ENCODE measurements at places on chromosomes 12 and 14.

DNA sequence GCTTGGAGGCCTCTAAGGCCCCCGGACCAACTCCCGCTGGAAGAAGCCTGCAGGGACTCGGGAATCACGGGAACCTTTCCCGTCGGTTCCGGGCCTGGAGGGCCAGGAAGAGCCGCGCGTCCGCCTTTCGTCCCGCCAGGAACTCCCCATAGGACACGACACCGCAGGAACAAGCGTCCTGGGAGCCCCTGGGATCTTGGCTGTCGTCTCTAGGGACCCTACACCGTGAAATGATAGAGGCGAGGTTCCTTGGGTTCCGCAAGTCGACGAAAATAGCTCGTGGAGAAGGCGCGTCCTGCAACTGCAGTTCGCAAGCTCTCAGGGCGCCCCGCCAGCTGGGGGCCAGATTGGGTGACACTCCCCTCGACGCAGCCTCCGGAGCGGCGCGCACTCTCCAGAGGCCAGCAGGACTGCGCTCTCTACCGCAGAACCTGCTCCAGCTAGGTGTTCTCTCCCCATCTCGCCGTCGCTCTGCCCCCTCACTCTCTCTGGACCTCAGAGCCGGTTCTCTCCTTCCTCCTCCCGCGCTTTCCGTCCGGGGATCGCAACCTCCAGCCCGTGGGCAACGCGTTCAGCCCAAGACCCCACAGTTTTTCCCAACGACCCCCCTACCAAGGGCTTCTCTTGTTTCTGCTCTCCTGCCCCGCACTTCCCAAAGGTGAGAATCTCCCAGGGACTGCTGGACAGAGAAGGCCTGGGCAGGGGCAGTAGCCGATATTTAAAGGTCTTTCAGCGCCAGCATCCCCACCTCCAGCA, 776 bp downstream of the BMP4 start:
- DNase-seq: no peak

GRCh38 chr12:6542209-6543009, 8.1 kb downstream of the GAPDH start:
- no peak for DNase-seq

GRCh38 chr14:28102001-28102400, 664.6 kb upstream of the FOXG1 start:
- no peak for DNase-seq

DNA sequence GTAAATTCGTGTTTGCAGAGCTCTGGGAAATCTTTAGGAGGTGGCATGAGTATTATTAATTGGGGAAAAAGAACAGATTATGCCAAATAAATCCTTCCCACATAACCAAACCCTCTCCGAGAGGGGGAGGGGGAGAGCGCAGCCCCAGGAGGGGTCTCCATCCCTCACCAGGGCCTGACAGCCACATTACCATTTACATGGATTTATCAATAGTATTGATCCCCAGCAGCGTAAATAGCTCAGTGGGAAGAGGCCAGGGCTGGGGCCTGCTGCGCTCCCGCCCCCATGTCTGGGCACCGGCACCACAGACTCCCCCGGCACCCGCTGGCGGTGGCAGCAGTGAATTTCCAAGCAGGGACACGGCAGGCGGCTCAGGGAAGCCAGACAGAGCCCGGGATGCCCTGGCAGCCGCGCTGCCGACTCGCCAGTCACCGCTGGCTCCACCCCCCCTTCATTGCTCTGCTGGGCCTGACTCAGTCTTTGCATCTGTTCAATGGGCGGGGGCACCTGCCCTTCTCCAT, 2.4 kb downstream of the NCOR2 start:
- DNase-seq: no peak

DNA sequence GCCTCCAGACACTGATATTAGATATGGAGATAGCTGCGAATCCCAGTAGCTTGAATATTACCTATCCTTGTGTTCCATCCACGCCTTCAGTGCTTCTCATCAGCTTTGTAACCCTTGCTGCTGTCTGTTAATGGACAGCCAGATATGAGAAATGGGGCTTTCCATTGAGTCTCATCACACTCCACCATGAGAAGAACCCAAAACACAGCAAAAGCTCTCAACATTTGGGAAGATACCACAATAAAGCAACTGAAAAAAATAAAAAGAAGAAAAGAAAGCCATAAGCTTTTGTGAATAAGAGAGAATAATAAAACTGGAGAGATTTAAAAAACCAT, 225.4 kb downstream of the GALC start:
- DNase-seq: no peak

- DNase-seq: no peak
These were observed 11.4 kb downstream of the GPR19 start for GRCh38 chr12:12684375-12685106.

GRCh38 chr12:113683574-113683973, 211.9 kb upstream of the LHX5 start:
- no peak for DNase-seq

DNA sequence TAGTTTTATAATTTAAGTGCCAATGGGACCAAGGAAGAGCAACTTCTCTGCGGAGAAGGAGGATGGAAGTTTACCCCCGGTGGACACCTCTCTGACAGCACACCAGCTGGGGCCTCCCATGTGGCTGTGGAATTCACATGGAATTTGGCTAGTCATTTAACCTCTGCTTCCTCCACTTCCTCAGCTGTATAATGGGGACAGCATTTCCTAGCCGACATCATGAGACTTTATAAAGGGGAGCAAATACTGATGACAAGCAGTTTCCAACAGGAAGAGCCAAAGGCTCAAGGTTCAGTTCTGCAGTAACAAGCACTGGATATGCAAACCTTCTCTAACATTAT, 7.5 kb downstream of the DUSP6 start:
- DNase-seq: no peak

GRCh38 chr12:105057174-105057573, 27.1 kb downstream of the ALDH1L2 start:
- no peak for DNase-seq

- no peak for DNase-seq
These were observed 168.0 kb downstream of the RAD51B start for GRCh38 chr14:67987606-67988005.

- DNase-seq: no peak
These were observed 11.0 kb downstream of the FOXG1 start for GRCh38 chr14:28777471-28778137.

DNA sequence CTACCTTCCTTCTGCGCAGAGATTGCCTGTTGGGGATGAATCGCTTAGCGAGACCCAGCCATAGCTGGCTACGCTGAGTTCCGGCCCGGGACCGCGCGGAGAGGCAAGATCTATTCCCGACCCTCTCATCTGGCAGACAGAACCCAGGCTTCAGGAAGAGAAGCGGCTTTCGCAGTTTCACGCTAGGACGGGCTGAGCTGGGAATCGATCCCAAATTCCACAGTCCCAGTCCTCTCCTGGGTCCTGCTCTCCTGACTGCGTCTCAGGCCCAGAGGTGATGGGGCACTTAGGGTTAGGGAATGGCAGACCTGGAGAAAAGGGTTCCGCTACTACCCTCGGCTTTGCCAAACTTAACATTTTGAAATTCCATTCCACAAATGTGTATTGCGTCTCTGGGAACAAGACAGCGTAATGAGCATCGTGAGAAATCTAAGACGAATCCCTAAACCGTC, 2.8 kb downstream of the PTPN21 start:
- no peak for DNase-seq

DNA sequence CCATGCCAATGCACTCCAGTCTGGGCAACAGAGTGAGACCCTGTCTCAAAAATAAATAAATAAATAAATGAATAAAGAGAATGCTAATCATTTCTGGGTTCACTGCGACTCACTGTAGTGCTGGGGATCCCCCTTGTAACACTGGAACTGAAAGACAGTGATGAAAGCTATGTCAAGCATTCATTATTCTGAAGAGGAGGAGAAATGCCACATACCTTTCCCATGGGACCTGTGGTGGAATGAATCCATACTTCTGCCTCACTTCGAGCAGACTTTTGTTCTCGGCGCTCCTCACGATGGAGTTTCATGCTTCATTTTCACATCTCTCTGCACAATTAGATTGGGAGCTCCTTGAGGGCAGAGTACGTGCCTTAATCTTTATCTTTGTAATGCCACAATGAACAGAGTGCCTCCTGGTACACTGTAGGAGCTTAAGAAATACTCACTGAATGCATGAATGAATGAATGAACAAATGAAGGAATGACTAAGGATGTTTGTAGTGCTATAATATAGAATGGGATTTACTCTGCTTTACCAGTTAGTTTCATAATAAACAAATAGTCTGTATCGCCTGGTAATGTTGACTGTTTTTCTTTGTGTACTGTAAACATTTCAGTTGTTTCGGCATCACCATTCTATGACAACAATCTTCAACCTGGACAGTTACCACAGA, 45.8 kb downstream of the DRAM1 start:
- DNase-seq: no peak

GRCh38 chr14:30553311-30553989, 5.5 kb upstream of the G2E3 start:
- DNase-seq: no peak

GRCh38 chr12:66288121-66288520, 14.2 kb upstream of the HELB start:
- DNase-seq: peak; percentile 61

- DNase-seq: no peak
These were observed 37.2 kb upstream of the BDKRB2 start for GRCh38 chr14:96167224-96168148.

GRCh38 chr12:10067942-10068341, 30.8 kb downstream of the CLEC1A start:
- no peak for DNase-seq

- DNase-seq: no peak
These were observed 26.9 kb downstream of the TMTC1 start for GRCh38 chr12:29756741-29757390.

- DNase-seq: no peak
These were observed 55.4 kb downstream of the FBXO33 start for GRCh38 chr14:39376667-39377403.

DNA sequence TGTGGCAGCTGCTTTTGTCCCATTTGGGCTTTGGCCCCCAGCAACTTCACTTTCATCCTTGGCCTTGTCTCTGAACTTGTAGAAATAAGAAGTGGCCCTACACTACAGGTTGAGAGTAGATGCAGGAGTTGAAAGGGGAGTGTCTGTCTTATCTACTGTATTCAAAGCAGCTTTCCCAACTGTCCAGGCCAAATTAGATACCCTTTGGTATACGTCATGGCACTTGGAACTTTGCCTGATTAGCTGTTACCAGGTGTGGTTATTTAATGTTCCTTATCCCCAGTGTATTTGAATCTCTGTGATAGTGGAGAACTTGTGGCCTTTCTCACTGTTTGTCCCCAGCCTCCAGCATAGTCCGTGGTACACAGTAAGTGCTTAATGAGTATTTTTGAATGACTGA, 33.5 kb downstream of the SUDS3 start:
- no peak for DNase-seq

- no peak for DNase-seq
These were observed 33.5 kb downstream of the FZD10 start for GRCh38 chr12:130195776-130196175.

GRCh38 chr12:132419631-132420246, 70.2 kb upstream of the FBRSL1 start:
- no peak for DNase-seq

GRCh38 chr12:52229836-52230343, 3.2 kb upstream of the KRT7 start:
- DNase-seq: no peak

DNA sequence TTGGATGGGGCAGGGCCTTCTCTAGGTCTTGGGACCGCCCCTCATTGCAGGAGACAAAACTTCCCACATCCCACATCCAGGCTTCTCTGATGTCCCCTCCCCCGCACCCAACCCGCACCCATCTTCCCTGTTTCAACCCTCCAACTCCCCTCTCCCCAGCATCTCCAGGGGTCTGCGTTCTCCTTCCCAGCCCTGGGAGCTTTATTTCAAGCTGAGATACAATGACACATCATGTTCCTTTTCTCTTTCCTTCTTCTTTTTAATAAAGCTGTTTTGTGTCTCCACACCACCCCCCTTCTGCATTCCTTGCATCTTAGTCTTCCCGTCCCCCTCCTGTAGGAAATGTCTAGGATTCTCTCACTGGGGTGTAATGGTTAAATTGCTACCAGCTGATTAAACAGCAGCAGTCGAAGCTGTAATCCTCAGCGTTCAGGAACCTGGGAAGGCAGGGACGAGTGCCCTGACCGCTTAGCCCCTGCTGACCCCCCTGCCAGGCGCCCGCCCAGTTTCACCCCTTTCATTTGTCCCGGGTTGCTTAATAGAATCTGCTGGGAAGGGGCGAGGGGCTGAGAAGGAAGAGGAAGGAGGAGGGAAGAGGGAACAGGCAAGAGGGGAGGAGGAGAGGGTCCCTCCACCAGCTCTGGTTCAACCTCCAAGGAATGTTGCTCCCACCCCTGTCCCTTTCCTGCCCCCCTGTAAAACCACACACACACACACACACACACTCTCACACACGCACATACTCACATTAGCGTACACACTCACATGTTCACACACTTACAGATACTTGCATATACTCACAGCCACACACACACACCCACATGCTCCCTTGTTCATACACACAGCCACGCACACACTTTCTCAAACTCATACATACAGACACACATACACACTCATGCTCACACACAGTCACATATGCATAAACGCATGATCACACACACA, 104.5 kb upstream of the MED13L start:
- no peak for DNase-seq

GRCh38 chr12:11821386-11822080, 172.1 kb downstream of the ETV6 start:
- DNase-seq: no peak

DNA sequence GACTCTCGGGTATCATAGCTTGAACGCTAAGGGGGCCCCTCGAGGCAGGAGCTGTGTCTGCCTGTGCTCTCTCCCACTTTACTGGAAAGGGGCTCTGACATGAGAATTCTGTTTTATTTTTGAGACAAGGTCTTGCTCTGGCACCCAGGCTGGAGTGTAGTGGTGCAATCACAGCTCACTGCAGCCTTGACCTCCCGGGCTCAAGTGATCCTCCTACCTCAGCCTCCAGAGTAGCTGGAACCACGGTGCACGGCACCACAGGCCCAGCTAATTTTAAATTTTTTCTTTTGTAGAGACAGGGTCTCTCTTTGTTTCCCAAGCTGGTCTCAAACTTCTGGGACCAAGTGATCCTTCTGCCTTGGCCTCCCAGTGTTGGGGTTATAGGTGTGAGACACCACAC, 77.7 kb downstream of the PAPOLA start:
- no peak for DNase-seq

DNA sequence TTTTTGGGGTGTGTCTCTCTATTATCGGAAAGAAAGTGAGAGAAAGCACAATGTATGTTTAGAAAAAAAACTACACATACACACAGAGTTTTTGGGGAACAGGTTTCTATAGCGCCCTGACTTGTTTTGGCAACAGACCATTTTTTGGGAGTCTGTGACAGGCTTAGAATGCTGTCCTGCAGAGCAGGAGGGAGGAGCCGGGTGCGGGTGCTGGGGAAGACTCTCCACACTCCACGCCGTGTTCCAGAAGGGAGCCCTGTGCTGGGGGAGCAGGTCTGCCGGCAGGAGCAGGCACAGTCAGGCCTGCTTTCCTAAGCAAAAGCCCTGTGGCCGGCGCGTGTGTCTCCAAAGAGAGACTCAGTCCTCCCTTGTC, 26.5 kb downstream of the CD9 start:
- DNase-seq: no peak

DNA sequence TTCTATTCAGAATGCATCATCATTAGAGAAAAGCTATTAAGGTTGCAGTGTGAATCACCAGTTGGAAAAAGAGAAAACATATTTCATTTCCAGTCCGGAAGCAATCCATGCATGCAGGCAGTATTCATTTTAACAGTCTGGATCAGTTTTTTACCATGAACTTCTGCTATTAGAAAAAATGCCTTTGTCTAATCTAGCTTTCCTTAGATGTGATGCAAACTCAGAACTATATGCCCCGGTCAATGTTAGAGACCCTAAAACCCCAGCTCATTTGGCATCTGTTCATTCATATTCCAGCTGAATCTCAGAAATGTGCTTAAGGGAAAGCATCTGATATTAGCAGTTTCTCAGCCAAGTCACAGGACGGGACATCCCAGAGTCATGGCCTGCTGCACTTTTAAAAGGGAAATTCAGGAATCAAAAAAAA, 8.5 kb downstream of the IRAK3 start:
- no peak for DNase-seq
